ENCODE measurements at places on chromosomes 2 and 18.

- no peak for DNase-seq
Measured at GRCh38 chr2:160022162-160022561, 40.3 kb downstream of the PLA2R1 start.

DNA sequence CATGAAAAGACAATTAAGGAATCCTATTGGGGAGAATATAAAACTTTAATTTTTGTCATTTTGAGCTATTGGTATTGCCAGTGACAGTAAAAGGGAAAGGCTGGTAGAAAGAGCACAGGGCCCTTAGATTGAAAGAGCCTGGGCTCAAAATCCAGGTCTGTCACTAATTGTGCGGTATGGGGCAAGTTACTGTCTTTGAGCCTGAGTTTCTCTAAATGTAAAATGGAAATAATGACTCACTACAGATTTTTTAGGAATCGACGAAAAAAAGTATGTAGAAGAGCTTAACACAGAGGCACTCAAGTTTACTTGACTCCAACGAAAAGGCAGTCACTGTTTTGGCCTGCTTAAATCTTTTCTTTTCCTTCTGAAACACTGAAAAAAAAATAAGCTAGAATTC, 7.0 kb downstream of the NDUFV2 start:
- no peak for DNase-seq

DNA sequence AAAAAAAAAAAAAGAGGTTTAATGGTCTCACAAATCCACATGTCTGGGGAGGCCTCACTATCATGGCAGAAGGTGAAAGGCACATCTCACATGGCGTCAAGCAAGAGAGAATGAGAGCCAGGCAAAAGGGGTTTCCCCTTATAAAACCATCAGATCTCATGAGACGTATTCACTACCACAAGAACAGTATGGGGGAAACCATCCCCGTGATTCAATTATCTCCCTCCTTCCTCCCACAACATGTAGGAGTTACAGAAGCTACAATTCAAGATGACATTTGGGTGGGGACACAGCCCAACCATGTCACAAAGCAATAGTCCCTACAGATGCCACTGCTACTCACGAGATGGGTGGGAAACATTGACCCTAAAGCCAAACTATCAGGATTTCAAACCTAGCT, 392.7 kb upstream of the ID2 start:
- no peak for DNase-seq

GRCh38 chr18:11721720-11722119, 32.7 kb downstream of the GNAL start:
- no peak for DNase-seq

- no peak for DNase-seq
Measured at GRCh38 chr2:132518302-132518701, 101.7 kb downstream of the GPR39 start.

- DNase-seq: no peak
Measured at GRCh38 chr2:136132825-136133155, 14.8 kb upstream of the CXCR4 start.

DNA sequence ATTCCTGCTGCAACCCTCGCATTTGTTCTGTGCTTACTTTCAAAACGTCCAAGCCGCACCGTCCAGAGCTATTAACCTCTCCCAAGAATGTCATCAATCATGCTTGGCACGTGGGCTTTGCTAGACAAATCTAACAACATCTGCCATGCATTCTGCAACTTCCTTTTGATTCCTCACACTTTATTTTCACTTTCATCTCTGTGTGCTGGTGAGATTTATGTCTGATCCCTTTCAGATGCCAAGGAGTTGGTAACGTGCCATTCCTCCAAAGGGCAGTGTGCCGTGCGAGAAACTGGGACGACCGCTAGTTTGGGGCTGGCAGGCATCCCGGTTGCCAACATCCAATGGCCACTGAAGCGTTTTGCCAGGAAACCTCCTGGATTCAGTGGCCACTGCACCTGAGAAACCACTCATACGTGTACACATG, 230.0 kb upstream of the PARD3B start:
- DNase-seq: peak; percentile 33

GRCh38 chr2:170142502-170142901, 35.4 kb upstream of the MYO3B start:
- DNase-seq: no peak

DNA sequence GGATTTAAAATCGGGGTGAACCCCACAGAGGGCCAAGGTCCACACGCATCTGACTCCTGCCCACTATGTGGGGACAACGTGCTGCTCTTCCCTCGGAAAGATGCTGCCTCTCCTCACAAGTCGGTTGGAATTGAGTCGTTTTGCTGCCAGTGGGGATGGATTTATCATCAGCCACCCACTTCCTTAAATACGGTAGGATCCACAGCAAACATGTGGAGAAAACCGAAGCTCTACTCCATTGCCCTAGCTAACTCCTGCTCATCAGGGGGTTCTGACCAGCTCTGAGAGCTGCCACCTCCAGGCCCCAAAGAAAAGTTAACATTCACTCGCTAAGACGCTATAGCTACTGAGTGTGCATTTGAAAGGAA, 80.9 kb downstream of the CHRNA1 start:
- DNase-seq: no peak

DNA sequence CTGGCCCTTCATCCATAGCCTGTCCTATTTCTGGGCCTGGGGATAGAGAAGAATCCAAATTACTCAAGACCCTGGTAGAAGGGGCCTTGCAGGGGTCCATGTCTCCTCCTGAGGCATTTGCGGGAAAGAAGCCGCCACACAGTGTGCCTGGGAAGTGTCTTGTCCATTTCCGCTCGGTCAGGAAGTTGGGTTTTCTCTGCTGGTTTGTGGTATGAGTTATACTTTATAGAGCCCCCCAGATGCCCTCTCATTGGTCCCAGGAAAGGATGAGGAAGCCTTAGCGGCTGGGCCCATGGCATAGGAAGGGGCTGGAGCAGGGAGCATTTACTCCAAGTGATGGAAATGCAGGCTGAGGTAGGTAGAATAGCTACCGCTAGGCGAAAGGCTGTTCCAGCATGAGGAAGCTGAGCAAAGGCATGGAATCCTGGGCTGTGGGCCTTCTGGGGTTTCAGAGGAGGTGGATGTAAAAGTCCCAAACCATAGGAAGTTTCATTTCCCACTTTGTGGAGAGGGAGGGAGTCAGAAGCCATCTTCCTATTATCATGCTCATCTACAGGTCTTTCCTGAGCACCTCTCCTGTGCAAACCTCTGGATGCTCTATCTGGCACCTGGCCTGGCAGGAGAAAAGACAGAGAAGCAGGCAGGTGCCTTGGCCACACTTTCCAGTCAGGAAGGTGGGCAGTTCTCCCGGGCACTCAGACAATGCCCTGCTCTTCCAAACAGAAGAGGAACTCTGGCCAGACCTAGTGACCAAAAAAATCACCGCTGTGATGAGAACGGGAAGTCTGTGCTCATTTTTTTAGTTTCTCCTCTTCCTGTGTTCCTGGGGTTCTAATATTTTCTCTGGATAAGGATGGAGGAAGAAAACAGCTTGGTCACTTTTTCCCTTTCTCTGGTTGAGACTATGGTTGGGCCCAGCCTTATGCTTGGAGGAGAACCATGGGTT, 2.6 kb upstream of the CD207 start:
- DNase-seq: no peak

DNA sequence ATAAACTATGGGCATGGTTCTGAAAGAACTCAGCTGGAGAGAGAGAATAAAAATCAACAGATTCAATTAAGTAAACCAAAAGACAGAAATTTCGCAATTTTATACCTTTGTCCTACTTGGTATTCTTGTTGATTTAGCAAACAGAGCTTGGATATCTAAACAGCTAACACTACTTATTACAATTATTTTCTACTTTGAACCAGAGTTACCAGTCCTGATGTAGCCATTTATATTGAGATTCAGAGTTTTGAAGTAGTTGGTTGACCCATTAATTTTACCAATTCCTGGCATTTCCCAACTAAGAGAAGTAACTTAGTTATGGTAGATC, 48.9 kb downstream of the ASXL2 start:
- no peak for DNase-seq

DNA sequence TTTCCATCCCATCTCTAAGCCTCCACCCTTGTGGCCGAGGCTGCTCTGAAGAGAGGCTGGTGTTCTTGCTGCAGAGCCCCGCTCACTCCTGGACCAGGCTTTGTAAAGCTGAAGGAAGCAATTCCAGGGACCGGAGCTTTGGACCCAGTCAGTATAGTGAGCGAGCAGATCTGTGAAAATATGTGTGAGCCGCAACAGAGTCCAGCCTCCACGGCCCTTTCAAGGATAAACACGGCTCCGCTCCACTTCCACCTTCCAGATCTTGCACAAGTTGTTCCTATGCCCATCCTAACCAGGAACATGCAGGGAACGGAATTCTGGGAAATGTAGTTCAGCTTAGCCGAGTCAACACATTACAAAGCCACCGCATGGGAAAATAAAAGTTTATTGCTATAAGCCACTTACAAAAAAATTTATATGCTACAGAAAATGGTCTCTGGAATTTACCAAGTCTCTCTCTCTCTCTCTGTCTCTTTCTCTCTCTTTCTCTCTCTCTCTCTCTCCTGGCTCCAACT, 151.7 kb upstream of the ZNF521 start:
- DNase-seq: peak; percentile 37

- DNase-seq: no peak
Measured at GRCh38 chr18:33264566-33264965, 176.0 kb downstream of the CCDC178 start.

- peak; percentile 85 for DNase-seq
Measured at GRCh38 chr2:231666171-231667095, 41.9 kb upstream of the PTMA start.

- no peak for DNase-seq
Measured at GRCh38 chr2:66679442-66679841, 244.5 kb downstream of the MEIS1 start.

DNA sequence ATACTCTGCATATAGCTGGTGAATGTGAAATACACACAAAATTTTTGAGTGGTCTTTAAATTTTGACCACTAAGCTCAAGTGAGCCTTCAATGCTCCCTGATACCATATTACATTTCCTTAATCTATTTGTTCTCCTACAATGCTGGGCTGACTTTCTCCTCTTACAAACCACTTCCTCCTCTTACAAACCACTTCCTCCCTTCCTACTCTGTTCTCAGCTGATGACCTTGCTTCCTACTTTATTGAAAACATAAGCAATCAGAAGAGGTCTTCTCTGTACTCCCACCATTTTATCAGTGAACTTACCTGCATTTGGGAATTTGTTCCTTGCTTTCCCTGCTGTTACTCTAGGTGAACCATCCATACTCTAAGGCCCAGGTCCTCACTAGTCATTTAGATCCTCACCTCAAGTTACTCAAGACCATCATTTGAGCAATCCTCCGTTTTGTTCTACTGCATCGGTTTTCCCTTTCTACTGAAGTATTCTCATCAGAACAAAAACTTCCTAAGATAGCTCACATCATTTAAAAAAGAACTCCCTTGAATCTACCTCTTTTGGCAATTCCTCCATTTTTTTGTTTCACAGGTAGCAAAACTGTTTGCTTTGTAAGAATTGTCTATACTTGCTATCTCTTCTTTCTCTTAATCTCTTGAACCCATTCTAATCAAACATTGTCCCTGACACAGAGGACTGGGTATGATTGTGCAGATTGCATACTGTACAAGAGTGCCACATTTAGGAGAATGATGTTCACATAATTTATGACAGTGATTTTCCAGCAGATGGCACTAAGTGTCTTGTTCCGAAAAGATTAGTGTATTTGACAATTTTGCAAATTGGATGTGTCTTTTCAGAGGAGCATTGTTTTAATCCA, 96.5 kb downstream of the EPB41L5 start:
- DNase-seq: peak; percentile 9

DNA sequence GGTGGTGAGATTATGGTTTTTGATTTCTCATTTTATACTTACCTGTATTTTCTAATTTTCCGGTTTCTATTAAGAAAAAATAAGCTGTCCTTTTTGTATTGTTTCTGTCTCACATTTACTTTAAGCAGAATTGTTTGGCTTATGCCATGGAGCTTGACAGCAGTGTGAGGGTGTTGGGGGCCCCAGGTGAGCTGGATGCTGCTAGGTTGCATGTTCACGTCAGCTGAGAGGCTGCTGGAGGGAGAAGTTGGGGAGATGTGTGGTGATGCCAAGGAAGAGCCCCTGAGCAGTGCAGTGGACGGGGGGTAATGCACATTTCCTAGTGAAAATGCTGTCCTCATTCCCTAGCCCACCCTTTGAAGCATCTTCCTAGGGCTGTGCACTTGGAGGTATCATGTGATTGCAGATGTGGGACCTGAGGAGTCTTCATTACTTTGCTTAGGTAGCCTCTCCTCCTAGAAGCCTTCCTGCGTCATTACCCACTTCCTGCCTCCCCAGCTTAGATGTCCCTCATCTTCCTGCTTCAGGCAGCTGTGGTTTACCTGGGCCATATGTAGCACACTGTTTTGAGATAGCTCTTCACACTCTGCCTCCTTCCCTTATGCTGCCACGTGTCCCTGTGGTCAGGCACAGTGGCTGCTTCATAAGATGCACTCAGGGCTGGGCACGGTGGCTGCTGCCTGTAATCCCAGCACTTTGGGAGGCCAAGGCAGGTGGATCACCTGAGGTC, 16.2 kb downstream of the ATG16L1 start:
- DNase-seq: no peak

GRCh38 chr2:225282858-225283710, 116.4 kb upstream of the NYAP2 start:
- DNase-seq: peak; percentile 33

- DNase-seq: no peak
Measured at GRCh38 chr2:241391892-241392665, 36.0 kb downstream of the FARP2 start.

DNA sequence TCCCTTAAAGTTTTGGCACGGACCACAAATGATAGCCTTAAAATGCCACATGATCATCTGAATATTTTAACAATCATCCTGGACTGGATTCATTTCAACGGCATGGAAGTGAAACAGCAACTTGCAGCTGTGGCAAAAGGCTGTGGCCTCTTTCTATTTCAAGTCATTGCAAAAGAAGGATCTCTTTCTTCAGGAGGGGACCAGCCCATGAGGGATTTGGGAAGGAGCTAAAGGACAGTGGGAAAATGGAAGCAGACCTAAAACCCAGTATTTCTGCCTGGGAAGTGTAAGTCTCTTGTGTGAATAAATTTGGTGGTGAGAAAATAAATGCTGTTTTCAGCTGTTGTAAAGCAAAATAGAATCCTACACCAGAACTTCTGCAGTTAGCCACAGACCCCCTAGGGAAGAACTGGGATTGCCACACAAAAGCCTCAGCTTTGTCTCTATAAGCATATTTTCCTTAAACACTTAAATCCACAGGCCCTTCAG, 107.3 kb upstream of the ZFP36L2 start:
- DNase-seq: peak; percentile 62

DNA sequence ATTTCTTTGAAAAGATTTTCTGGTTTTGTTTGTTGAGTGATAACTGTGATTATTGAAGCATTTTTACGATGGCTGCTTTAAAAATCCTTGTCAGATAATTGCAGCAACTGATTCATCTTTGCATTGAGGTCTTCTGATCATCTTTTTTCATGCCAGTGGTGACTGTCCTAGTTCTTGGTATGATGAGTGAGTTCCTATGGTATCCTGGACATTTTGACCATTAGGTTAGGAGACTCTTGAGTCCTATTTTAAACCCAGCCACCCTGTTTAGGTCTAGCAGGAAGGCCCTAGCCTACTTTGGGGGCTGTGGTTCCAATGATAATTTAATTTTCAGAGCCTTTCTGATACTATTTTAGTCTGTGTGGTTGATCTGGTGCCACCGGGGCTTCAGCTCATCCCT, 72.7 kb upstream of the REV1 start:
- no peak for DNase-seq
